ENCODE measurements at places on chromosomes 1 and 21. TPM values are rescaled to one million over a fixed set of nuclear protein-coding genes. Genes with fewer than 3 reads are reported as not detected.
A peak's percentile ranks its signal among the peaks of the same experiment; 100 is the strongest.

- DNase-seq = no peak
Observed at GRCh38 chr1:175317309-175317708, 124.7 kb upstream of the KIAA0040 start.

DNA sequence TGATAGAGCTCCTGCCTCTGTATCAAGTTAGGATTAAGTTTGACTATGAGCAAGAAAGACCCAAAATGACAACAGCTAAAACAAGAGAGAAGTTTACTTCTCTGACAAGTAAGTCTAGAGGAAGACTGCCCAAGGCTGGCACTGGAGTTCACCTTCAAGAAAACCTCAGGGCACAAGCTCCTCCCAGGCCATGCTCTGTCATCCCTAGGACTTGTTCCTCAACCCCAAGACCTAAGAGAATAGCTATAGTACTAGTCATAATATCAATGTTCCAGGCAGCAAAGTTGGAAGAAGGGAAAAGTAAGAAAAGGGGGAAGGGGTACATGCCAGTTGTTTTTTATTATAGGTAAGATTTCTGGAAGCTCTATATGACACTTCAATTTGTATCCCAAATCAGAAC, 26.4 kb upstream of the DARS2 start:
- no peak for DNase-seq

- DNase-seq = no peak
Observed at GRCh38 chr1:32341971-32342370, 5.9 kb upstream of the MARCKSL1 start.

ANKRD35 gene
- 2.3 TPM for total RNA-seq

DNA sequence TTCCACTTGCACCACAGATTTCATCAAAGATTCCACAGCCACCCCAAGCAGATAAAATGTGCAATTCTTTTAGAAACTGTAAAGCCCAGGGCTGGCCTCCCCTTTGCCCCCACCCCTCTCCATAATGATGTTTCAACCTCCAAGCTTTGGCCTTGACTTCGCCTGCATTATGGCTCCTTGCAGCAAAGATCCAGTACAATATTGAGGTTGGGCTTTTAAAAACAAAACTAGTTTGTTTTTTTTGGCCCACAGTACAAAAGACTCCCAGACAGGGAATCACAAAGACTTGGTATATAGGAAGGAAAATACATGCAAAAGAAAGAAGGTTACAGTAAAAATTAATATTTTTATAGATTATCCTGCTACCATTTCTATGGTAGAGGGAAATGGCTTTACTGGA, 356.5 kb upstream of the PTBP2 start:
- DNase-seq = no peak

DNA sequence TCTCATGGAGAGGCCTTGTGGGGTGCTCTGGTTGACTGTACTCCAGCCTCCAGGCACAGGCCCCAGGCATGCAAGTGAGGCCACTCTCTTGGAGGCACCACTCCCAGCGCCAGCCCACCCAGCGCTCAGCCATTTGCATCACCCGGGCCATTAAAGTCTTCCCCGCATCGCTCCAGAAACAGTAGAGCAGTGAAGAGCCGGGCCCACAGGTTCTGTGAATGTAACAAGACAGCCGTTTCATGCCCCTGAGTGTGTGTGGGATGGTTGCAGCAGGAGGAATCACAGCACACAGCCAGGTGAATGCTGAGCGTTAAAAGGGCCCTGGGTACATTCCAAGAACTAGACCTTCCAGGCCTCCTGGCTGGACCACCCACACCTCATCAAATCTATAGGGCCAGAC, 19.0 kb upstream of the CD2 start:
- DNase-seq = no peak

GRCh38 chr1:151639466-151639865, 27.6 kb downstream of the SNX27 start:
- DNase-seq = peak; percentile 38

- DNase-seq = no peak
Observed at GRCh38 chr1:45647248-45648021, 23.6 kb upstream of the CCDC17 start.

DNA sequence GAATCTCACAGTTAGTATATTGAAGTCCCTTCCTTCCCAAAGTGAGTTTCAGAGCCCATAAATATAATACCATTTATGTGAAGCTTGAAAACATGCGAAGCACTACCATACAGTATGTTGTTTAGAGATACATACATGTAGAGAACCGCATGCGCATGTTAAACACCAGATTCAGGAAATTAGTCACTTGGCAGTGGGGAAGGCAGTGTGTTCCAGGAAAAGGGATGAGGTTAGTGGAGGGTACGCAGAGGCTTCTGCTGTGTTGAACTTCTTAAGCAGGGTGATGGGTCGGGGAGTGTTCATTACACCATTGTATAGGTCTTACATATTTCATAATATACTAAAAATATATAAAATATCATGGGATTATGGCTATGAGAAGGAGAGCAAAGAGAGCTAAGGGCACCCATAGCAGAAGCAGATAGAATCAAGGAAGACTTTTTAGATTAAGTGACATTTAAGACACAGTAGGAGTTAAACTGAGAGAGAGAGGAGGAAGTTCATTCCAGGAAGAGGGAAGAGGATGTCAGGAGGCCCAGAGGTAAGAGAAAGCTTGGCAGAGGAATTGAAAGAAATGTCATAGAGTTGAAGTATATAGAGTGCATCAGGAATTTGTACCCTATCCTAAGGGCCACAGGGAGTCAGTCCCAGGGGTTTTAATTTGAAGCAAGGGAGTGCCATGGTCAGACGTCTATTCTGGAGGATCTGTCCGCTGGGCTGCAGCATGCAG, 43.5 kb upstream of the SARS1 start:
- DNase-seq = no peak

GRCh38 chr1:12052997-12053686, 10.0 kb upstream of the TNFRSF8 start:
- no peak for DNase-seq

GRCh38 chr1:170593173-170594011, 61.4 kb downstream of the GORAB start:
- DNase-seq = no peak

- no peak for DNase-seq
Observed at GRCh38 chr1:21531241-21531640, 22.0 kb downstream of the ALPL start.

DNA sequence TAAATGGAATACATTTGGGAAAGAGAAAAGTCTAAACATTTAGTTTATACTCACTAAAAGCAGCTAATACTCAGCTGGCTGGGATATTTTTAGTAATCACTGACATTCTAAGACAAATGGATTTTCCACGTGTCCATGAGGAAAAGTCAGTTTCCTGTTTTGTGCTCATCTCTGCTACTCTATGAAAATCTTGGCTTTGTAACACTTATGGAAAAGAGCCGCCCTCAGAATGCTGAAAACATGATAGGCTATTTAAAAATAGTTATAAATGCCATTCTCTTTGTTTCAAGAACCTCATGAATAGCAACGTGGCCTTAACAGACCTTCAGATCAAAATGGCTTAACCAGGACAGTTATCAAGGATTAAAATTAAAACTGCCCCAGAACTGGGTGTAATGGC, 29.9 kb downstream of the MRAP start:
- no peak for DNase-seq

DNA sequence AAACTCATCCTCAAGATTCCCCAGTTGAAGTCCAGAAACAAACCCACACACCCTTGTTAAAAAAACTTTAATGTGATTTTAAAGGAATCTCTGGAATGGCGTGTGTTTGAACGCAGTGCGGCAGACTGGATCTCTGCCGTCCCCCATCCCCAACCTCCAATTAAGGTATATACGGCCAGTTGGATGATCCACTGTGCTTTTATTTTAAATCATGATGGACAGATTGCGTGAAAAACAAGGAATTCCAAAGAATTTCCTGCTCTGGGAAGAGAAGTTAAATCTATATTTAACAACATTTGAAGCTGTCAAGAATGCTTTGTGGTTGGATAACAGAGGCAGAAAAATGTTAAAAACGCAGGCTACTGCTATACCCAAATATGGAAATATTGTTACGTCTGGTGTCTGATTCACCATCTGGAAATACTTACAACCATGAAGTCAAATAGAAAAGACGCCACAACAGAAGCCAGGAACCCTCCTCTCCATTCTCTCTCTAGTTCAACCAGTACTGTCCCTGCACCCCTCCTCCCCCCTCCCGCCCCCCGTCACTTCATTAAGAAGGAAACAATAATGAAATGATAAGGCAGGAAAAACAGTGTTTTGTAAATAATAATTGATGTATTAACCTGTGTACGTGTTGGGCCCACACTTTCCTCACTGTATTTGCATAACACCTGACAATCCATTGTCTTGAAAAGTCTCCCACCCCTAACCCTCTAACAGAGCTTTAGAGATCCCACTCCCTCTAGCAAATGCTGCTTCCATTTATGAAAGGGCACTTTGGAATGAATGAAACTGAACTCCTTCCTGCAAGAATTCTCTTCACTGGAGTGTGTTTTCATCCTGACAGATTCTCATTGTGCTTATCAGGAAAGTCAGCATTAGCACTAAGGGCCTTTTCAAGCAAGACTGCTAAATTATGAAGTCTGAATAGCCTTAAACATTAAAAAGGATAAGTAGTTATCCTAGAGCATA, 2.0 kb upstream of the CCN1 start:
- peak; percentile 99 for DNase-seq

C1orf167 gene
- not detected for total RNA-seq

DNA sequence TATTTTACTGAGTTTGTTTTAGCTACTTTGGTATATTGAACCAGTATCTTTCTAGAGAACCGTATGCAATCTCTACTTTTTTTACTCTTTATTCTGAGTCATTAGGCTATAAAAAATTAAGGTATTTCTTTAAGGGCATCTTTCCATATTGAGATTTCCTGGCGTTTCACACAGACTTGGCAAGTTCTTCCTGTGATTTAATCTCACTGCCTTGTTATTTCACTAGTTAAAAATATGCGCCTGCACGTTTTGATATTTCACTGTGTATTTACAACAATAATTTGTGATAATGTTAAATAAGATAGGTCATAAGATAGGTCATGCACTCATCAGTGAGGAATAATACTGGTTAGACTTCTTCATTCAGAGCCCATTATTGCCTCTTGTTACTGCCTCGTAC, 16.2 kb upstream of the CR1L start:
- no peak for DNase-seq

SMIM34 gene
- not detected for total RNA-seq

AADACL4 gene
- not detected for total RNA-seq

DNA sequence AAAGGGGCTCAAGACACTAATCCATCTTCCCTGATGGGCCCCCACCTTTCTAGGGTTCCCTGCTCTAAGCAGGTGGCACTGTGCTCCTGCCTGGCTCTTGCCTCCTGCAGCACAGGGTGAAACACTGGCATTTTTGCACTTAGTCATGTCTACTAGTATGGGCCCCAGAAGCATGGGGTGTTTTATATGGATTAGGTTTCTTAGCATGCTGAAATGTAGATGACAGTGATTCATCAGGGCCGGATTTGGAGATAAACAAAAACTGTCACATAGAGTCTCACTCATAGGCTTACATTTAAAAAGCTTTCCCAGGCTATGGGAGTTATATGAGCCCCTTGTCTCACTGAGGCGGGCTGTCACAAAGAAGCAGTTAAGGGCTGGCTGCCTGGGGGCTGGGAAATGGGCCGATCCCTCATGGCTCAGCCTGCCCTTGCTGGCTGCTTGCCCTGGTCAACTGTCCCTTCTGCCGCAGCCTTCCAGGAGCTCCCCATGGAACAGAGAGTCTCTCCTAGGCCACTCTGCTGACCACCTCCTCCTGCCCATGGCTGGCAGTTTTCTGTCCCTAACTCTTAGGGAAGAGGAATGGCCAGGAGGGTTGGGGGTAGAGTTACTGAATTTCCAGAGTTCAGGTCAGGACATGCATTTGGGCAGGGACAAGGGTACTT, 6.5 kb downstream of the GALNT2 start:
- peak; percentile 80 for DNase-seq

- DNase-seq = no peak
Observed at GRCh38 chr1:60655679-60656355, 426.5 kb upstream of the NFIA start.

- peak; percentile 78 for DNase-seq
Observed at GRCh38 chr1:172654535-172654934, 4.4 kb upstream of the FASLG start.

- no peak for DNase-seq
Observed at GRCh38 chr1:87119541-87120140, 205.2 kb downstream of the HS2ST1 start.

- DNase-seq = no peak
Observed at GRCh38 chr1:164320790-164321731, 237.9 kb upstream of the PBX1 start.

DNA sequence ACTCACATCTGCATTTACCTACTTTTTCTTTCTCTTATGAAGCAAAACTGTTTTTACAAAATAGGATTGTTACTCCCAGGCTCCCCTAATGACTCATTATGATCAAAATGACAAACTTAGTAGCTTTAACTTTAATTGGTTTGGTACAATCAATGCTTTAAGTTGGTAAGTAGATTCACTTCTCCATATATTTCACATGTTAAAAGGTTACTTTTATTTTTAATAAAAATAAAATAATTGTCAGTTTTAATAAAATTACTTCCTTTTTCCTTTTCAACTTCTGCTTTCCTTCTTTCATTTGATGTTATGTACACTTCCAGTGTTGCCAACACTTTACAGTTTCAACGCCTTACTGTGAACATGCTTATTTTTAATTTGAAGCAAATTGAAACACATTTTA, 477.6 kb downstream of the SETD4 start:
- DNase-seq = no peak

GRCh38 chr21:29321217-29321616, 22.5 kb downstream of the BACH1 start:
- DNase-seq = no peak

DNA sequence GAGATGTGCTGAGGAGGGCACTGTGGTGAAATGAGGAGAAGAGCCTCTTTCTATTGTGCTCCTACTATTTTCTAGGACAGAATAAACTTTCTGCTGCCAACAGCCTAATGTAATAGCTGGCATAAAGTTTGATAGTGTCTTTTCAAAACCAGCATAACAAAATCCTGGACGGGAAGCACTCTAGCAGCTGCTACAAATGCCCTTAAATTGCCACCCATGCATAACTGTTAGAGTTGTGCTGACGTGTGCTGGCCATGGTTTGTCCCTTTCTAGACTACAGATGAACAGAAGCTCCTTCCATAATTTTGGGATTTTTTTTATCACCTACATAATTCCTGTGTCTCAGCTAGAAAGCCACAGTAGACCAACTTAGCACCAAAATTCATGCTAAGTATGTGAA, 88.5 kb upstream of the DEPDC1 start:
- no peak for DNase-seq

OR2AK2 gene
- not detected for total RNA-seq

GRCh38 chr1:42006836-42007235, 88.1 kb upstream of the HIVEP3 start:
- DNase-seq = peak; percentile 19
